ENCODE measurements at places on chromosomes 1 and 21.

DNA sequence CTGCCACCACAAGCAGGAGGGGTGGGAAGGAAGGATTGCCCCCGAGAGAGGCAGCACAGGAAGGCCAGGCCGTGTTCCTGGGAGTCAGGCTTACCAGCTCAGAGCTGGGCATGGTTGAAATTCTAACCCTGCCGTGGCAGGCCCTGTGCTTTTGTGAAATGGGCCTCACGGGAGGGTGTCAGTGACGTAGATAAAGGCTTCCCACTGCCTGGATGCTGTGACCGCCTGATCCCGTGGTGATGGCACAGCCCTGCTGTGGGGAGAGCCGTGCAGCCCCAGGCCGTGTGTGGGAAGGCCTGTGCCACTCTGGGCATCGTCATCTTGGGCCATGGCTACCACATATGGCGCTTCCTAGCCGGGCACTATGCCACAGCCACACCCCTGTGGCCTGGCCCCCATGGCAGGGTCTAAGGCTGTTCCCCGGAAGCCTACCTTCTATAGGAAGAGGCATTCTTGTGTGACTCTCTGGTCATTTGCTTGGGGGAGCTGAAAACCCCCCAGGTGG is 161.3 kb downstream of the PCBP3 start:
- no peak for DNase-seq

- peak; percentile 86 for DNase-seq
Measured at GRCh38 chr1:151563376-151563775, 23.3 kb downstream of the TUFT1 start.

GRCh38 chr1:98468111-98468717 is 193.3 kb upstream of the SNX7 start:
- DNase-seq, result peak; percentile 4

- no peak for DNase-seq
Measured at GRCh38 chr1:17470021-17470799, 30.7 kb upstream of the RCC2 start.

- no peak for DNase-seq
Measured at GRCh38 chr21:46187814-46188213, 3.6 kb upstream of the SPATC1L start.

- no peak for DNase-seq
Measured at GRCh38 chr1:52045236-52045635, 9.8 kb downstream of the TXNDC12 start.

DNA sequence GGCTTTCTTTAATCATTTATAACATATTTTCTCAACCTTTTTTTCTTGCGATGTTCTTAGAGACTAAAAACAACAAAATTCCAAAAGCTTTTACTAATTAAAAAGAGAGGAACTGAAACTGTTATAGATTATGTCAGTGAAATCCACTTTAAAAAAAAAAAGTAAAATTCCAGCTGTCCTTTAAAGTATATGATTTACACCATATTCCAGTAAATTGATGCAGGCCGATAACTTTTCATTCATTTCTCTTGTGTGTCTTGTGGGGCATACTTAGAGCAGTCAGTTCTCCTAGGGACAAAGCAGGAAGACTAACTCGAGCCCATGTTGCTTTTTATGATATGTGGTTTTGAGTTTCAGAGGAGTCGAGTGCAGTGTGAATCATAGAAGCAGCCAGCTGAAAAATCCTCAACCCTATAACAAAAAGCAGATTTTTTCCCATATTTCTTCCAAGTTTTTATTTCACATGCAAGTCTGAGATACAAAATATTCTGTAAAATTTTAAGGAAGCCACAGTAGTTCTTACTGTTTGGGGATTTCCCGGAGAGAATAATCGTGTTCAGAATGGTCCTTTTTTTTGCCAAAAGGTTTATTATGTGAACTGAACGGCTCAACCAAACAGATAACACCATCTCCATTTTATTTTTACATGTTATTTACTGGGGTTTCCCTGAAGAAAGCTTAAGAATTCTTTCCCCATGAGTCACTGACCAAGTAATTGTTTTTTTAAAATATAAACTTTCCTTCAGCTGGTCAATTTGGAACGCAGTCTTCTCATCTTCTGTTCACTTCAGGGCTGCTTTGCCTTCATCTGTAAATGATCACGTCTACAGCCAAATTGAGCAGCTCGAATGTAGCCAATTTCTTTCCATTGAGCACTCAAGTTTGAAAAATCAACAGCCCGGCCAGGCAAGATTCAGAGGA is 77.0 kb upstream of the C1orf105 start:
- DNase-seq, result peak; percentile 50

- no peak for DNase-seq
Measured at GRCh38 chr1:15023205-15023604, 130.3 kb upstream of the TMEM51 start.

- no peak for DNase-seq
Measured at GRCh38 chr1:41341365-41341683, 19.9 kb upstream of the FOXO6 start.

DNA sequence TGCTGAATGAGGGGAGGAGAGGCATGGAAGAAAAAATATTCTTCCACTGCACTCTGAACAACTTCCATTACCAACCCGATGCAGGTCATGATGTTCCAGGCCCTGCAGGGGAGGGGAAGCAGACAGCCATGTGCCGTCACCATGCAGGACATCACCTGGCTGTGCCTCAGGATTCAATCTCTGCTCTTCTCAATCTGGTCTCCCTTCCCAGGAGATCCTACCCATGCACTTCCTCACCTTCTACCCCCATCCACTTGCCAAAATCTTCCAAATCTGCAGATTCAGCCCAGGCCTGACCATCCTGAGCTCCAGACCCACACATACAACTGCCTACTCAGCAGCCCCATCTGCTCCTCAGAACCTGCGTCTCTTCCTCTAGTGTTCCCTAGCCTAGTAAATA is 5.8 kb upstream of the PAQR6 start:
- no peak for DNase-seq

DNA sequence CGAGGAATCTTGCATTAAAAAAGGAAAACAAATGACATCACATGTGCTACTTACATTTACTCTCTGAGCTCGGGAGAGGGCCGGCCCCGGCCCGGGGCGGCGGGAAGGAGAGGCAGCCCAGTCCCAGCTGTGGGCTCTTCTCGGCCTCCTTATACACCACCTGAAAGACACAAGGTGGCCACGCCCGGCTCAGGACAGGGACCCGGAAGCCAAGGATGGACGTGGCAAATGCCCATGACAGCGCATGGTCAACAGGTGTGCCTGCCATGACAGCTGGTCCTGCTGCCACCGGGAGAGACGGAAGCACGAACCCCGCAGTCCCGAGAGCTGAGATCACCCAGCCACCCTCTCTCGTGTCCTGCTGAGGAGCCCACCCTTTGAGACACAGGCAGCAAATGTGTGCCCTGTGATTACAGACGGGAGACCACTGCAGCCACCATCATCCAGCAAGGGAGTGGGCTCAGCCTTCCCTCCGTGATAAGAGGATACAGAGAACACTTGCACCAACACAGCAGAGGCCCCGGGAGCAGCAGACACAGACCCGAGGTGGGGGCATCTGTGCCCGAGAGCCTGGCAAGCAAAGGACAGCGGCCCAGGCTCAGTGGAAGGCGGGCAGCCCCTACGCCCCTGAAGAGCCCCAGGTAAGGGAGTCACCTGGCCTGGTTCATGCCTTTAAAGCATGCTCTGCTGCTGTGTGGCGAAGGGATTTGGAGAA is 8.7 kb downstream of the TPRG1L start:
- DNase-seq, result no peak

DNA sequence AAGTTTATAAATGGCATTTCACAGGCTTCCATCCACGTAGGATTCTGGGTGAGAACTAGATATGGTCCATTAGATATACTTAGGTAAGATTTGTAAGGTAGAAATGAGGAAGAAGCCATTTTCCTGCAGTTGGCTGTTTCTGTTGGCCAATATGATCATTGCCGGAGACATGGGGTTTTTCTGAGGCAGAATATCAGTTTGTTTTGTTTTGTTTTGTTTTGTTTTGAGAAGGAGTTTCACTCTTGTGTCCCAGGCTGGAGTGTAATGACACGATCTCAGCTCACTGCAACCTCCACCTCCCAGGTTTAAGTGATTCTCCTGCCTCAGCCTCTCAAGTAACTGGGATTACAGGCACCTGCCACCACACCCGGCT is 8.7 kb upstream of the EYA3 start:
- DNase-seq, result no peak

DNA sequence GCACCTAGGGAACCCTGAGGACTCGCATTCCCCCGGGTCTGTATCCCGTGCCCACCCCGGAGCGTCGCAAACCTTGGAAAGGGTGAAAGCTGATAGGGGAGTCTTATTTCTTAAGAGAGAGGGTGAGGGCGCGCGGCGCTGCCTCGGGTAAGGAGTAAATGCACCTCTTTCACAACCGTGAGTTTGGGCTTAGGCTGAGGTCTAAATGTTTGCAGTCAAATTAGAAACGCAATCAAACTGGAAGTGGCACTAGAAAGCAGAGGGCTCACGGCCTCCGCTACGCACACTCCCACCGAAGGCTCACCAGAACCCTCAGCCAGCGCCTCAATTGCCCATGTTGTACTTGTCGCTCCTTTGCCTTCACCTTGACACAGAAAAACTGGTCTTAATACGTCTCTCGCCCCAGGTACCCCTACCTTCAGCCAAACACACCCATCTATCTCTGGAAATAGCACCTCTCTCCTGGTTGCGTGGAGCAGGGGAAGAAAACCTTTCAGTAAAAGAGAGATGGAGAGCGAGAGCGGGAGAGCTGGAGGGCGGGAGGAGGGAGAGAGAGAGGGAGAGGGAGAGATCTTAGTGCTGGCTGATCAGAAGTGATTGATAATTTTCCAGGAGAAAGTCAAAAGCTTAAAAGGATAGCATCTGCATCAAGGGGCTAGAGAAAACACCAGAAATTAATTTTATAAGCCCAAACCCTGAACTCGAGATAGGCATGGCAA is 1.7 kb upstream of the HLX start:
- no peak for DNase-seq

DNA sequence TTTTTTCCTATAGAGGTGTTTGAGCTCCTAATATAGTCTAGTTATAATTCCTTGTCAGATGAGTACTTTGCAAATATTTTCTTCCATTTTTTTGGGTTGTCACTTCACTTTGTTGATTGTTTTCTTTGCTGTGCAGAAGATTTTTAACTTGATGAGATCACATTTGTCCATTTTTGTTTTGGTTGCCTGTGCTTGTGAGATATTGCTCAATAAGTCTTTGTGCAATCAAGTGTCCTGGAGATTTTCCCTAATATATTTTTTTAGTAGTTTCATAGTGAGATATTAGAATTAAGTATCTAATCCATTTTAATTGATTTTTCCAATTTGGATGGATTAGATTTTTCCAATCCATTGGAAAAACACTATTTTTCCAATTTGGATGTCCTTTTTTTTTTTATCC is 1395.5 kb downstream of the PLA2G4A start:
- DNase-seq, result no peak

DNA sequence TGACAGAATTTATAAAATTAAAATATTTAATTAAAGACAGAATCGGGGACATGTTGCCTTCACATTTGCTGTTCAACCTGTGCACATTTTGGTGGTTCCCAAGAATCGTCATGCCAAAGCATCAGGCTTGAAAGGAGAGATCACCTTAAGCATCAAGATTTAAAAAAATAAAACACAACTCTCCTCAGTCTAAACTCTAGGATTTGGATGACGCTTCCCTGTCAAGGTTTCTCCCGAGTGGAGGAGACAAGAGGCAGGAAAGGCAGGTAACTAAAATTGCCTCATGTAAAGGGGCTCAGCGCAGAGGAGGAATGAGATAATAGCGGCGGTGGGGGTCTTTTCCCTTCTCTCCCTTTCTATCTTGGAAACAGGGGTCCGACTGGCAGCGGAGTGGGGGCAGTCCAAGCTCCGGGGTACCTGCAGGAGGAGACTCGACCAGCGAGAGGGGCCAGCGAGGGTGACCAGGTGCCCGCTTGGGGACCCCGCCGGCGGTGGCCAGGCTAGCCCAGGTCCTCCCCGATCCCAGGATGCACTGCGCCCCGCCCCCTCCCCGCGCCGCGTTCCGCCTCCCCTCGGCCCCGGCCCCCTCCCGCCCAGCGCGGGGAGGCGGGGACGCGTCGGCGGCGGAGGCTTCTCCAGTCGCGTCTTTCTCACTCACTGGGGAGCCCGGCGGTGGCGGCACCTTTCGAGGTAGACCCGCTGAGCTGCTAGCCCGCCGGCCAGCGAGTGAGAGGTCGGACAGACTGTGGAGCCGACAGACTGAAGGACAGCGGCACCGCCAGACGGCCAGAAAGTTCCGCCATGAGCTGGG is at the start of gene FNBP1L:
TSS of gene FNBP1L (plus strand) at position 638 of the 811 bp plus-strand sequence. CDS start at position 802, 164 bp downstream.
- DNase-seq, result peak; percentile 86

- DNase-seq, result no peak
Measured at GRCh38 chr1:77509898-77510297, 172.6 kb downstream of the ZZZ3 start.

DNA sequence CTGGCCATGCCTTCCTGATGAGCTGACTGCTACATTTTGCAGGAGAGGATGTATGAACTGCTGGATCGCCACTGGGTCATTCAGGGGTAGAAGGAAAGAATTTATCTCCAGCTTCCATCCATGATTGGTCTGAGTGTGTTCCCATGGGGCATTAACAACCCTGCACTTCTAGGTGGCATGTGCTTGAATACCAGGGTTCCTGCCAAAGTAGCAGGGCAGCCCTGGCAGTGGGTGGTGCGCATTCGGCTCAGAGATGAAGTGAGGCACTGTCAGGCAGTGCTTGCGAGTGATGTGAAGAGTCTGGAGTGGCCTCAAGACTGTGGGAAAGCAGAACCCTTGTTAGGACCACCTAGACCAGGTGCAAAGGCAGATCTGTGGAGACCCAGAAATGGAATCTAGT is 294.9 kb downstream of the ASTN1 start:
- no peak for DNase-seq

DNA sequence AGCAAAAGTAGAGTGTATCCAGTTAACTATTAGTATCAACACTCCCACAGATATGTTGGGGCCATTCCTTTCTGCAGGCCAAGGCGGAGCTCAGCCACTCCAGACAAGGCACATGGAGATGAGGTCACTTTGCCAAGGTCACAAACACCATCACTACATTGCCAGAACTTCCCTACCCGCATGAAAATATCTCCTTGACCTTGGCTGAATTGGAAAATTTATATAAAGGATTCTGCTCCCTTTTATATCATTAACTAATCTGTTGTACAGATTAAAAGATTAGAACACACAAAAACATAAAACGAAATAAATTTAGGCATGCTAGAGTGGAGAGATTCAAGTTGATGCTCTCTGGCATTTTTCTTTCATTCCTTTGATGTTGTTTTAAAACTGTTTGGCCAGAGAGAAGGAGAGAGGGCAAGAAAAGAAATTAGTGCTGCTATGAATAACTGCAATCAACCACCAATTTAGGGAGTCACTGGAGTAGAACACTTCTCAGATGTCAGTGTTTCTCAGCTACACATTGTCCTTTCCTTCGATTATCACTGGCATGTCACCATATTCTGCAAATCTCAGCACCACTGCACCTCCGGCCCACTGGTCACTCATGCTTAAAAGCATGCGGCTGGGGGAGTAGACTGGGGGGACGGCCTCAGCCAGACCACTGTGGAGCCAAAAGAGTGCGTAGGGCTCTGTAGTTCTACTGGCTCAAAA is 78.7 kb upstream of the ATP1B1 start:
- no peak for DNase-seq

DNA sequence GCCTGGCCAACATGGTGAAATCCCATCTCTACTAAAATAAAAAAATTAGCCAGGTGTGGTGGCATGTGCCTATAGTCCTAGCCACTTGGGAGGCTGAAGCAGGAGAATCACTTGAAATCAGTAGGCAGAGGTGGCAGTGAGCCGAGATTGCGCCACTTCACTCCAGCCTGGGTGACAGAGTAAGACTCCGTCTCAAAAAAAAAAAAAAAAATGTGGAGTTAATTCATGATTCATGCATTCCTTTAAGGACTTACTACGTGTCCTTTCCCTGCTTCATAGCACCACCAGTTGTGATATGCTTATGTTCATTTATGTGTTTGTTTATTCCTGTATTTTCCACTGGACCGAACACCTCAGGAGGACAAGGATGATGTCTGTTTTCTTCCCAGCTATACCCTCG is 12.7 kb upstream of the PRELP start:
- DNase-seq, result peak; percentile 60

- DNase-seq, result no peak
Measured at GRCh38 chr1:231958448-231958847, 331.9 kb downstream of the DISC1 start.

Data from PC-9 (cell line).